Activated CD8-positive, alpha-beta memory T cell treated with anti-CD3 and anti-CD28 coated beads for 4 hours (primary cell): ENCODE measurements at places on chromosomes 3 and 15.

GRCh38 chr3:5197022-5197421 lies 9.5 kb downstream of the EDEM1 start:
- no peak for DNase-seq

DNA sequence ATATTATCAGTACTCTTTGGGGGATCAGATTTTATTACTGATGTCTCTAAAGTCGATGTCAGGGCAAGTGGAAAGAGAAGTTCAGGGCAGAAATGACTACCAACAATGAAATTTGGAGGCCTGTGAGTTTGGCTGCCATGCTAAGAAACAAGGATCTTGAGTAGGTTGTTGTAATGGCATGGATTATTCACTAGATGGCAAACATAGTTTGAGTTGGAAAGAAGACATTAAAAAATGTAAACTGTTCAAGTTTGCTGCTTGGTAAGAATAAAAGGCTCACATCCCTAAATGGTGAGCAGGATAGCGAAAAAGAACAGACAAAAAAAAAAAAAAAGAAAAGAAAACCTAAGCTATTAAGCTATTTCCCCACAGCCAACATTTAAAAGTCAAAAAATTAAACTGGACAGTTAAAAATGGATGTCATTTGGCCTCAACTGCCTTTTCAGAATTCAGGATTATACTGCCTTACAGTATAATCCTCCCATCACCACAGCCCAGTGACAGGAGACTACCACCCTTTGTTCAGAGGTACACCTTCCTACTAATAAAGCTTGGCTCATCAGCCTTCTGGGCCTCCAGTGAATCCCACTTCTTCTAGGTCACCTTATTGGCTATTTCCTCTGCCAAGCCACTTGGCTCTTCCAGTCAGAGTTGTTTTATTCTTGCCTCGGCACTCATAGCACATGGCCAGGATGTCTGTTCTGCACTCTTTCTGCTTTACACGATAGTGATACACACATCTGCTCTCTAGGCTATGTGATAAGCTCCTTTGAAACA lies 163.7 kb downstream of the PLD1 start:
- no peak for DNase-seq

GRCh38 chr15:88454236-88454635 lies 13.0 kb downstream of the MRPL46 start:
- DNase-seq: no peak

- no peak for DNase-seq
Measured at GRCh38 chr3:48595075-48595525, at the start of gene COL7A1. COL7A1 (minus strand) TSS chr3:48595329; CDS start chr3:48595159, 170 bp downstream.
